Fibroblast of upper back skin (primary cell): ENCODE measurements at places on chromosomes 16 and 17.

DNA sequence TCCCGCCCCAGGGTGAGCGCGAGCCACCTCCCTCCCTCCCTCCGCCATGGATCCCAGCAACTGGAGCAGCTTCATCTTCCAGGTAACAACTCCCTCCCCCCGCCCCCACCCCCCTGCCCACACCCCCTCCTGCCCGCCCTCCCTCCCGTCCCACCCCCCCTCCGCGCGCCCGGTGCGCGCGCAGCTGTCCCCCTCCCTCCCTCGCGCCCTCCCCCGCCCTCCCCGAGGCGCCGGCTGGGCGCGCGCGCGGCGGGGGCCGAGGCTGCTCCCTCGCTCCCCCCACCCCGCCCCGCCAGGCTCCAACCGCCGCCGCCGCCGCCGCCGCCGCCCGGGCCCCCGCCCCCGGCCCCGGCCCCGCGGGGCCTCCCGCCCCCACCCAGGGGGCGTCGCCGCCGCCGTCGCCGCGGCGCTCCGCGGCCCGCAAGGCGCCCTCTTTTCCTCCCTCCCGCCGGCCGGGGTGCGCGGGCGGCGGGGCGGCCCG, at the start of gene MAZ:
Gene MAZ, plus strand, starts transcription at position 431 of the 481 bp plus-strand sequence. CDS start 173 bp downstream, outside the sequence.
- peak; percentile 94 for DNase-seq

DNA sequence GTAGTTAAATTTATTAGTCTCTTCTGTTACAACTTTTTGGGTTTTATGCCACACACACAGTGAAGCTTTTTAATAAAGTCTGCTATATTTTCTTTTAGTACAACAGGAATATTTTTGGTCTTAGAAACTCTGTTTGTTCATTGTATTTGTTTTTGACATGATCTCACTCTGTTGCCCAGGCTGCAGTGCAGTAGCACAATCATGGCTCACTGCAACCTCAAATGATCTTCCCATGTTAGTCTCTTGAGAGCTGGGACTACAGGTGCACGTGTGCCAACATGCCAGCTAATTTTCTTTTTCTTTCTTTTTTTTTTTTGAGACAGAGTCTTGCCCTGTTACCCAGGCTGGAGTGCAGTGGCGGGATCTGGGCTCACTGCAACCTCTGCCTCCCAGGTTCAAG, 27.1 kb downstream of the PPM1D start:
- DNase-seq = no peak

DNA sequence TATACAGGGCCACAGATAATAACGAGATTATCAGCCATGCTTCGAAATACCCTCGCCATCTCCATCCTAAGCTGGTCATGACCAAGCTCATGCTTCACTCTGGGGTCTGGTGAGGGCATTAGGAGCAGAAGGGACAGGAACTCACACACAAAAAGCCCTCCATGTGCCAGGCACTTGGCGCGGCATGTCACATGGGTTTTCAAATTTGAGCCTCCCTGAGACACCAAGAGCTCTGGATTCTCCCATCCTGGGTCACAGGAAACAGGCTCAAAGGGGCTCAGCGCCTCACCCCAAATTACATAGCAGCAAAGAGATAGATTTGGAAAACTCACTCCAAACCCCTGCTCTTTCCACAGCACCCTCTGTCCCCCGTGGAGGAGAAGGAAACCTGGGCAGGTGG, 239.5 kb downstream of the GSG1L start:
- DNase-seq = no peak

DNA sequence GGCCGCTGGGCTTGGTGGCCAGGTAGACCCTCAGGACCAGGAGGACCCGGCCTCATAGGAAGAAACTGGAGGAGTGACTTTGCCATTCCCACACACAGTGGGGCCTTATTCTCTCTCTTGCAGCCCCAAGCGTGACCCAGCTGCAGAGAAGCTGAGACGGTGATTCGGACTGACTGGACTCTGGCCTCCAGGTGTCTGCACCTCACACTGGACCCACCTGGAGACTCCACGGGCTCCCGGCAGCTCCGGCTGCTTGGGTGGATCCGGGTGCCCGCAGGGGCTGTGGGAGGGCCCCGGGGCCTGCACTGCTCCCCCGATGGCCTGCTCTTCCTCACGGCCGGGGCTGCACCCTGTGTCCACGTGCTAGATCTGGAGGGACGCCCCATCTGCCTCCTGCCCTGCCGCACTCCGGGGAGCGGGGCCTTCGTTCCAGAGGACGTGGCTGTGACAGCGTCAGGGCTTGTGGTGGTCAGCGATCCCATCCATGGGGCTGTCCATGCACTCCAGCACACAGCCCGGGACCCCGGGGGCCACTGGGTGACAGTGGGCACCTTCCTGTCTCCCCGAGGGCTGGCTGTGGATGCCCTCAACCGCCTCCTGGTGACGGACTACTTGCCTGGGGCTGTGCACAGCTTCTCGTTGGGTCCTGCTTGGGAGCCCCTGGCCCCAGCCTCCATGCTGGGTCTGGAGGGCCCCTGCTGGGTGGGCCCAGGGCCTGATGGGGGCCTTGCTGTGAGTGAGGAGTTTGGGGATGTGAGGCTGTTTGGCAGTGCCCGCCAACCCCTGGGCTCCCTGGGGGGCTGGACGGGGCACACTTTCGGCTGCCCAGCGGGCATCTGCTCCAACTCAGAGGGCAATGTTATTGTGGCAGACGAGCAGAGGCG, 810 bp downstream of the NHLRC4 start:
- DNase-seq = no peak

DNA sequence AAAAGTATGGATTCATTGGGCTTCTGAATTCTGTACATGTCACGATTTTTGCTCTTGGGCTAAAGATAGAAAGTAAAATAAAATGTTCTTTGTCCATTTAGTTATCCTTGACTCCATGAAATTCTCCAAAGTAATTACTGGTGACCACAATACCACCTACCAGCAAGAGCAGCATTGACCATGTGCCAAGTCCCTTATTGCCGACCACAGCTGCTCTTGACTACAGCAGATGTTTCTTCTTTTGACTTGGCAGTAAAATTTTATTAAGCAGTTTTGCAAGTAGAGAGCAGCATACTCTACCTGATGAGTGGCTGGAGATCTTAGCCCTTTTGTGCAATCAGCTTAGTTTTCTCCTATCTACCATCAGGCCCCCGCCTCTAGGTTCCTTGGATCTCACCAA, 152.2 kb upstream of the TBX2 start:
- peak; percentile 91 for DNase-seq

GRCh38 chr17:50428831-50429424, 2.9 kb downstream of the ACSF2 start:
- DNase-seq = no peak

- DNase-seq = no peak
These were observed 1.8 kb downstream of the MARVELD3 start for GRCh38 chr16:71627731-71628181.

DNA sequence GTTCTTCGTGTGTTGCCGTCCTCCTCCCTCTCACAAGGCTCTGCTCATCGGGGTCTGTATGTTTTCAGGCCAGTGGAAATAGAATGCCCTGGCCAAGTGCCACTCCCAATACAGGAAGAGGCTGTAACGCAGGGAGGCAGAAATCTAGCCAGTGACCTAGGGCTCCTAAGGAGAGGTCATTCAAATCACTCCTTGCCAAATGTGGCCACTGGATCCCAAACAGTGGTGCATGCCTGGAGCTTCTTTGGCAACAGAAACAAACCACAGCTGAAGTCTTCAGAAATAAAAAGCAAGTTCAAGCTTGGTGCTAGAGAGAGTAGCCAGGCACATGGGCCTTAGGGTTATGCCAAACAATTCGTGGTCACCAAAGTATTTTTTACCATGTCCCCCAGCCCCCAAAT, 66.1 kb downstream of the SMG6 start:
- DNase-seq = peak; percentile 62

- no peak for DNase-seq
These were observed 170.3 kb downstream of the CBLN1 start for GRCh38 chr16:49111351-49111750.

DNA sequence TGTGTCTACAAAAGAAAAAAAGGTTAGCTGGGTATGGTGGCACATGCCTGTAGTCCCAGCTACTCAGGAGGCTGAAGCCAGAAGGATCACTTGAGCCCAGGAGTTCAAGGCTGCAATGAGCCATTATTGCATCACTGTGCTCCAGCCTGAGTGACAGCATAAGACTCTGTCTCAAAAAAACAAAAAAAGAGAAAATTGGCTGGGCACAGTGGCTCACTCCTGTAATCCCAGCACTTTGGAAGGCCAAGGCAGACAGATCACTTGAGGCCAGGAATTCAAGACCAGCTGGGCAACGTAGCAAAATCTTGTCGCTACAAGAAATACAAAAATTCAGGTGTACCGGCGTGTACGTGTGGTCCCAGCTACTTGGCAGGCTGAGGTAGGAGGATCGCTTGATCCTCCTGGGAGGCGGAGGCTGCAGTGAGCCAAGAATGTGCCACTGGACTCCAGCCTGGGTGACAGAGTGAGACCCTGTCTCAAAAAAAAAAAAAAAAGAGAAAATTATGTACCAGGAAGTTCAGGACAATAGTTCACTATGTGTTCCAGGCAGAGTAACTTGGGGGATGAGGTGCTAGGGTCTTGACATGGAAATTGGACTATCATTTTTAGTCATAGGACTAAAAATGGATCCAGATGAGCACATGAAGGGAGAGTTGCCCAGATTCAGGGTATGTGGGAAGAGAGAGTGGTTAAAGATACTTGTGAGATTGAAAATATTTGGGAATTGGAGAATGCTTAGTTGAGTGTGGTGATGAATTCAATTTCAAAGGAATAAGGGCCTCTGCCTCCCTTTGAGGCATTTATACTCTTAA, 11.0 kb downstream of the ALDH3A2 start:
- DNase-seq = no peak

GRCh38 chr17:79005063-79005861, 4.3 kb downstream of the CANT1 start:
- DNase-seq = no peak

- DNase-seq = no peak
These were observed 6.8 kb downstream of the RSL1D1 start for GRCh38 chr16:11844499-11844898.

- DNase-seq = no peak
These were observed 1409.1 kb downstream of the CDH11 start for GRCh38 chr16:63712725-63713124.

GRCh38 chr17:8048736-8049135, 9.9 kb downstream of the ALOX15B start:
- no peak for DNase-seq

GRCh38 chr17:69733171-69734012, 318.9 kb downstream of the MAP2K6 start:
- peak; percentile 66 for DNase-seq

- no peak for DNase-seq
These were observed 540.3 kb downstream of the WWOX start for GRCh38 chr16:78639775-78640174.

- peak; percentile 52 for DNase-seq
These were observed 324.7 kb downstream of the BCAS3 start for GRCh38 chr17:61002316-61002736.

DNA sequence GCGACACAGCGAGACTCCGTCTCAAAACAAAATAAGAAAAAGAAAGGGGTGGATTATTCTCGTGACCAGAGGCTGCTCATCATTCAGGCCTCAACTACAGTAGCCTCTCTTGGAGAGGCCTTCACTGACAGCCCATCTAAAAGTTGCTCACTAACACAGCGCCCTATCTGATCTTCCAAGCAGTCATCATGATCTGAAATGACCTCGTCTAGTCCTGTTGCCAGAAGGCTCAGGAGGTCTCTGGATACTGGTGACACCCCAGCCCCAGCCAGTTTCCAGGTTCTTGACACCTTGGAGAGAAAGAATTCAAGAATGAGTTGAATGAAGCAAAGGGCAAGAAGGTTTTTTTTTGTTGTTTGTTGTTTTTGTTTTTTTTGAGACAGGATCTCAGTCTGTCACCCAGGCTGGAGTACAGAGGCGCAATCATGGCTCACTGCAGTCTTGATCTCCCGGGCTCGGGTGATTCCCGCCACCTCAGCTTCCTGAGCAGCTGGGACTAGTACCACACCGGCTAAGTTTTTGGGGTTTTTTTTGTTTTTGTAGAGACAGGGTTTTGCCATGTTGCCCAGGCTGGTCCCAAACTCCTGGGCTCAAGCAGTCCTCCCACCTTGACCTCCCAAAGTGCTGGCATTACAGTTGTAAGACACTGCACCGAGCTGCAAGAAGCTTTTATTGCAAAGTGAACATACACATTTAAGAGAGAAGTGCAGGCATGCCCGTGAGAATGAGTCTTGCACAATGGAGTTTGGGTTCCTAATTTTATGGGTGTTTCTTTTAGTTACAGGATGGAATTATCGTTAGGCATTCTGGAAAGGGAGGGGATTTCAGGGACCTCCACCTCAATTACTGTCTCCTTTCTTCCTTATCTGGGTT, 2.7 kb upstream of the ZC3H7A start:
- DNase-seq = no peak

- DNase-seq = no peak
These were observed 84.4 kb upstream of the GSE1 start for GRCh38 chr16:85528528-85529387.

DNA sequence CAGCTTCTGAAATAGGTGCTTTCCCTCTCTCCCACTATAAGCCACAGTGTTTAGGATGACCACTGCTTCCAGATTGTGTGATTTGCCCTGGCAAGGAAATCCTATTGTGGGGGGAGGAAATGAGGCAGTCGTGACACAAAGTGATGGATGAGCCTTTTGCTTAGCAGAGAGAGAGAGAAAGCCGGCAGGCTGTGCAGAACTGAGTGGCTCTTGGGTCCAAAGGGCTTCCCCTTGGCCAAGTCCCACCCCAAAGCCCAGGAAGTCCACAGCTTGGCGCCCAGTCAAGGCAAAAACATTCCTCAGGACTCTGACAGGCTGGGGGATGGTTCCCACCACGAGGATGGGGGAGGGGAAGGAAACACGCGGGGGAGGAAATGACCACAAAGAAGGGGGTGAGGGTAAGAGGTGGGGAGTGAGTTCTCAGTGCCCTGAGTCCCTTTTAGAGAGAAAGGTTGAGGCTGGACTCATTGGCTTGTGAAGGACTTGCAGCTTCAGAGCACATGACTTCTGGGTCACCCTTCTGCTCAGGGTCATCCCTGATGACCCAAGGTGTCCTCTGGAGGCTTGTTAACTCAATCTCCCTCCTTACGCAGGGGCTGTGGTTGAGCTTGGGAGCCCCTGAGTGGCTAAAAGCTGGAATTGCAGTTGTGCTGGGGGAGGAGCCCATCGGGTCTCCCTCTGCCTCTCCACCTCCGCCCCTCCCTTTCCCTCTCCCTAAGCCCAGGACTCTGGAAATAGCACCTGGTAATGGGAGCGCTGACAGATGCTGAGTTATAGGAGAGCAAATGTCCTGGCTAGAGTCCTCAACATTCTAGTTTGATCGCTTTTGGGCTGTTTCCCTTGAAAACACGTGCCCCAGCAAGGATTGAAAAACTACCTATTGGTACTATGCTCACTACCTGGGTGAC, 10.3 kb upstream of the MSL1 start:
- DNase-seq = peak; percentile 98
